Activated CD4-positive, alpha-beta memory T cell treated with anti-CD3 and anti-CD28 coated beads, Interleukin-2, amount 10 ng/mL, durations not matched to agents 7 days and 5 days (primary cell): ENCODE measurements at places on chromosomes 3 and 15. TPM values are rescaled to one million over a fixed set of nuclear protein-coding genes. Genes with fewer than 3 reads are reported as not detected.

GRCh38 chr3:160012108-160012507 lies 23.5 kb downstream of the IL12A start:
- DNase-seq, result no peak

The MTFMT gene
- 15.5 TPM for total RNA-seq

The ANKRD63 gene
- total RNA-seq, result not detected

DNA sequence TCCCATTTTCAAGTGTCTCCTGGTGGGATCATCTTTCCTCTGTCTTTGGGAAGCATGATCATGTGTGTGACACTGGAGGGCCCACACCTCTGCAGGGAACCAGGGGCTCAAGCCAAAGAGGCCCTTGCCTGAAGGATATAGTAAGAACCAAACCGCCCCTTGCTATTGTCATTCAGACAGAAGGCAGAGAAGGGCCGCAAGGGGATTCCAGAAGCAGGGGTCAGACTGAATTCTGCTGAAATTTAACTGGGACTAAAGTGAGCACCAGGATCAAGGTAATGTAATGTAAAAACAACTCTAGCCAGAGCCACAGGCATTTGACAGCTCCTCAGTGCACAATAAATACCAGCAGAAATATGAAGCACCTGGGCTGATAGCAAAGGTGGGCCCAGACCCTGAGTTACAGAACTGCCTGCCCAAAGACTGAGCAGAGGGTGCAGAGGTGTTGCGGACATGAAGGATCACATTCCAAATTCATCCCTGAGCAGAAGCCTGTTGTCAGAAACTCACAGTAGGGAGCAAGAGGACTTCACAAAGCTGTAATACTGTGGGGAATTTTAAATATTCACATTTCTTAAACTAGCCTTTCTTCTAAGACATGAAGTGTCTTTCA lies 46.0 kb upstream of the RASGRF1 start:
- DNase-seq, result no peak

- DNase-seq, result no peak
Observed at GRCh38 chr3:53534676-53535400, 40.4 kb downstream of the CACNA1D start.

DNA sequence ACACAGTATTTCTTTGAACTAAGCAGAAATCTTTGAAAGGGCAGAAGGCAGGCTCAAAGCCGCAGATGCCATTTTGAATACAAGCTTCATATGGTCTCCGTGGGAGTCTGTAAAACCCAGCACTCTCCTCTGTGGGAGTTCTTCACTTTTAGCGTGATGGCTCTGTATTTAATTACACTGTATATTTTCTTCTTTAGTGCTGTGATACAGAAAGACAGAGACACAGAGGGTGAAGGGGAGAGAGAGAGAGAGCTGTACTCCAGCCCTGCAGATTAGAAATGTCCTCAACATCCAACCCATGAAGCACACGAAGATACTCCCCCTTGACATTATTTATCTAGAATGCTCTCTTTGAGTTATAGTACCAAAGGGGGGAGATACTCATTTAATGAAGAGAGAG lies 752.6 kb upstream of the NR2F2 start:
- no peak for DNase-seq

GRCh38 chr3:134002306-134002705 lies 27.4 kb downstream of the SLCO2A1 start:
- DNase-seq, result no peak
